ENCODE measurements at places on chromosomes 1 and 21.

DNA sequence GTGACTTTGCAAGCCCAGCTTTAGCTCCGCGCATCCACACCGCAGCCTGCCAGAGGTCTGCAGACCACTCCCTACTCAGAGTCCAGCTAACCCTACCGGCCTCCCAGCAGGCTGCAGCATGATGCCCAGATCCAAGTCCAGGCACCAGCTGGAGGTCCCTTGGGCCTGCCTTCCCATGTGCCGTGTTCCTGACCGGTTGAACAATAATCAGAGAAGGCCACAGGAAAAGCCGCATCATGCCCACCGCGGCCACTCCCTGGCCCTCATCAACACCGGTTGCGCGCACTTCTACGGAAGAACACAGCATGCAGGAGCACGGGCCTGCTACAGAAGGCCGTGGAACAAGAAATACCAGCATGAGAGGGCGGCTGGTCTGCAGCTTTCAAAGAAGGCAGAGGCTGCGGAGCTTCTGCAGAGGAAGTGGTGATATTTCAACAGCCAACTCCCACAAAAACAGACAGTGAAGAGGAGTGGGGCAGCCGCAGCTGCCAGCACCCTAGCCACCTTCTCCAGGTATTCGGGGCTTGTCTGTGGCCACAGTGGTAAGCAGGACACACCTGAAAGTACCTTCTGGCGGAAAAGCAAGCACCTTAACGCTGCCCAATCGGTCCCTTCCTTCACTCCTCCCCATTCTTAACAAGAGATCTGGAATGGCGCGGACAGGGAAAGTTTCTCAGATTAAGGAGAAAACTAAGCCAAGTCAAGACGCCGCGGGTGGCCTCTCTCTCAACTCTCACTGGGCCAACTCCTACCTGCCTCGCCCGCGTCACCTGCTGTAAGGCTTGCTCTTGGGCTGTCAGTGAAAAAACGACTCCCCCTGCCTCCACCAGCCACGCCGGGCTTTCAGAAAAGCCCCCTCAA is 1.5 kb downstream of the PGBD5 start:
- DNase-seq, result no peak

GRCh38 chr1:63864224-63864641 is 90.4 kb downstream of the ROR1 start:
- no peak for DNase-seq

GRCh38 chr1:22680726-22681125 is 27.7 kb downstream of the C1QB start:
- no peak for DNase-seq

DNA sequence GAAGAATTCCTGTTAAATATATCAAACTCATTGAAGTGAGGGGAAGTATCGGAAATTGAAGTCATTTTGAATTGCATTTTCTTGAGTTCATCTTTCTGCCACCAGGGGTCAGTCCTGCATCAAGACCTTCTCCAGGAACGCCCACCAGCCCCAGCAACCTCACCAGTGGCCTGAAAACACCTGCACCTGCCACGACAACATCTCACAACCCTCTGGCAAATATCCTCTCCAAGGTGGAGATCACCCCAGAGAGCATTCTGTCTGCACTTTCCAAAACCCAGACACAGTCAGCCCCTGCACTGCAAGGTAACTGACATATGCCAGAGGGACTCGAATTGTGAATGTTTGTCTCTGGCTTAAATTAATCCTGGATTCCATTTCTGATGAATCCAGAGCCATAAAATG is 22.8 kb upstream of the TARS2 start:
- peak; percentile 81 for DNase-seq

- peak; percentile 90 for DNase-seq
Observed at GRCh38 chr1:116769561-116769977, 15.3 kb downstream of the CD2 start.
